ENCODE measurements at places on chromosomes 3 and 15. TPM values are rescaled to one million over a fixed set of nuclear protein-coding genes. Genes with fewer than 3 reads are reported as not detected.
A peak's percentile ranks its signal among the peaks of the same experiment; 100 is the strongest.

GRCh38 chr3:40873934-40874699, 325.2 kb upstream of the CTNNB1 start:
- no peaks in the 10 kb centered on the region for H3K27me3 ChIP-seq
- DNase-seq, result no peak
- no peaks in the 10 kb centered on the region for H3K36me3 ChIP-seq
- H3K4me1 ChIP-seq, result peaks cover 9% of the 10 kb centered on the region

DNA sequence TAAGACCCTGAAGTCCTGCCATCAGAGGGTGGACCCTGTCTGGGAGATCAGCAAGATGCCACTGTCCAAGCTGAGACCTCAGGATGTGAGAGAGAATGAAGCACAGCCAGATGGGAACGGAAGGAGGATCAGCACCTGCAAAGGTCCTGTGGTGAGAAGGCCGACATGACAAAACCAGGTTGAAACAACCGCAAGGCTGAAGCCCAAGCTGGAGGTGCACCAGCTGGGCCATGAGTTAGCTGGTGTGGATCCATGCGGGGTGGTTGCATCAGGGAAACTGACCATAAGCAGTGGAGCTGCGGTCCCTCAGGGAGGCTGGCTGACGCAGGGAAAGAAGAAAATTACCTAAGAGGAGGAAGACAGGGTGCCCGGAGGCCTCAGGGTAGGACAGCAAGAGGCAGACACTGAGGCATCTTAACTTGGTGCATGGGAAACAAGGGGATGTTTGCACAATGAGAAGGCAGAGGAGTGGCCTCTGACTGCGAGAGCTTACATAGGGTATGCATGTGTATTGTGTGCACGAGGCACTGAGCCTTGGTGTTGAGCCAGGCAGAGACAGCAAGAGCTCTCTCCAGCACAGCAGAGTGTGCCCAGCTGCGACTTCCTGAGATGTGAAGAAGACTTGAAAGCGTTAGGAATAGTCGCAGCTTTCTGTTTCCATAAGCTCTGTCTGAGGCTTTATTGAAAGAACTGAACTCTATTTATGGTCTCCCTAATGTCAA, 497.7 kb downstream of the OCA2 start:
- no peaks in the 10 kb centered on the region for H3K27me3 ChIP-seq
- H3K27ac ChIP-seq, result no peak overlapping the region
- H3K4me3 ChIP-seq, result no peak overlapping the region

KLF15 gene
- total RNA-seq, result 6.3 TPM

RPL32 gene
- total RNA-seq, result 536 TPM

GRCh38 chr3:164683489-164683888, 394.8 kb downstream of the SI start:
- no peaks in the 10 kb centered on the region for H3K36me3 ChIP-seq
- H3K4me3 ChIP-seq, result no peak overlapping the region
- H3K27me3 ChIP-seq, result no peaks in the 10 kb centered on the region

GRCh38 chr15:97875025-97875512, 85.4 kb upstream of the ARRDC4 start:
- peak overlapping the region; percentile 21 for H3K4me3 ChIP-seq
- DNase-seq, result no peak
- H3K27ac ChIP-seq, result no peak overlapping the region
- H3K36me3 ChIP-seq, result no peaks in the 10 kb centered on the region
- H3K4me1 ChIP-seq, result peaks cover 5% of the 10 kb centered on the region

CACNA1D gene
- 29.1 TPM for total RNA-seq

GRCh38 chr15:41394924-41395323, 7.4 kb downstream of the NDUFAF1 start:
- H3K4me1 ChIP-seq, result no peaks in the 10 kb centered on the region
- H3K36me3 ChIP-seq, result no peaks in the 10 kb centered on the region
- no peaks in the 10 kb centered on the region for H3K27me3 ChIP-seq
- H3K27ac ChIP-seq, result no peak overlapping the region
- no peak overlapping the region for H3K4me3 ChIP-seq

- DNase-seq, result peak; percentile 51
- H3K4me1 ChIP-seq, result peaks cover 26% of the 10 kb centered on the region
- H3K36me3 ChIP-seq, result peaks cover 8% of the 10 kb centered on the region
- no peaks in the 10 kb centered on the region for H3K27me3 ChIP-seq
- H3K27ac ChIP-seq, result peak overlapping the region; percentile 76
These were observed 60.3 kb downstream of the RGMA start for GRCh38 chr15:93028632-93029213.

- H3K4me3 ChIP-seq, result no peak overlapping the region
- H3K27ac ChIP-seq, result no peak overlapping the region
- no peaks in the 10 kb centered on the region for H3K27me3 ChIP-seq
- no peaks in the 10 kb centered on the region for H3K36me3 ChIP-seq
- no peak for DNase-seq
- H3K4me1 ChIP-seq, result no peaks in the 10 kb centered on the region
These were observed 96.9 kb downstream of the RFX7 start for GRCh38 chr15:56146756-56147155.

DNA sequence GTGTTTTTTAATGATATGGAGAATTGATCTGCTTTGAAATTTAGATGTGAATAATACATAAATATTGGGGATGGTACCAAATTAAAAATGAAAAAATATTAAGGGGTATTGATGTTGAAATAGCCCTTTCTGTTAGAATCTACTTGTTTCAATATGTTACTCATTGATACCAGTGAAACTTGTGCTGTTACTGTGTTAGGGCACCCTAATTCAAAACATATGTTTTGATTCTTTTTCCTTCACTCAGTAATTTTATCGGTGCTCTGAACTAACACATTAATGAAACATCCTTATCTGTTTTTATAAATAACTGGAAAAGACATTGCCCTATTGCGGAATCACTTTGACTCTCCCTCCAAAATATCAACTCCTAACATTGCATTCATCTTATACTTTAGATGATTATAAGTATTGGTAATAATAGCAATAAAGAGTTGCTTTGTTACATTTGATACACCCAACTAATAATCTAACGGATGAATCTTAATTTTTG, 52.0 kb upstream of the CCNB2 start:
- H3K4me3 ChIP-seq, result no peak overlapping the region
- no peaks in the 10 kb centered on the region for H3K36me3 ChIP-seq
- no peaks in the 10 kb centered on the region for H3K27me3 ChIP-seq
- H3K27ac ChIP-seq, result no peak overlapping the region
- DNase-seq, result no peak

GOLGA8T gene
- total RNA-seq, result not detected

PEAK1 gene
- total RNA-seq, result 51.1 TPM

DNA sequence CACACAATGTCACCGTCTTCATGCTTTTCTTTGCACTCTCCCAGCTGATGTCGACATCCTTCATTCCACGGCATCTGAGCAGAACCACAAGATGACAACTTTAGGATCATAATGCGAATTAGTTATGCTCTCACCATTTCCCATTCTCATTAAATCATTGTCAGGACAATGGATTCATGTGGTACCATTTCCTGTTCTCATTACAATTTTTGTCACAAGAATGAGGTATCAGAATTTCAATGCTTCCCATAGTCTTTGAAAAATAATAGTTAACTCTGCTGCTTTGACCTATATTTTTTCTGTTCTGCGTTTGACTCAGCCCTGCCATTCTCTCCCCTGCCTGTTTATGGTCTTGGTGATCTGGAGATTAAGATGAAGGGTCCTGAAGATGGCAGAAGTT, 175.7 kb upstream of the MDFIC2 start:
- H3K27ac ChIP-seq, result no peak overlapping the region
- H3K36me3 ChIP-seq, result no peaks in the 10 kb centered on the region
- H3K4me1 ChIP-seq, result no peaks in the 10 kb centered on the region
- no peaks in the 10 kb centered on the region for H3K27me3 ChIP-seq

GRCh38 chr15:71133747-71134472, 18.6 kb downstream of the THSD4 start:
- H3K4me3 ChIP-seq, result no peak overlapping the region
- H3K36me3 ChIP-seq, result no peaks in the 10 kb centered on the region
- no peak overlapping the region for H3K27ac ChIP-seq
- H3K4me1 ChIP-seq, result no peaks in the 10 kb centered on the region

DNA sequence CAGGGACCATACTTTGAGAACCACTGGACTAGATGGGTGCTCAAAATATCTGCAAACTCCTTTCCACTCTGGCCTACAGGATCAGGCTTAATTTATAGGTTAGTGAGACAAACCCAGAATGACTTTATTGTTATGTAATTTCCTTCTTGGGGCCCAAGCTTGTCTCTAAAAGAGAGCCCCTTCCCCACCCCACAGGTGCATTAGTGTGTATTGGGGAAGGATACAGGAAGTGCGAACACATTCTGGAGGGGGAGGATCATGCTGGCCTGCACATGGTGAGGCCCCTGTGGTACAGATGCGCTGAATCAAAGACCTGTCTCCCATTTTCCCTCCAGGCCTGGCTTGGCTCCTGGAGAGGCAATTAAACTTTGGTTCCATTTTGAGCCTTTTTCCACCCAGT, 273.0 kb upstream of the LRTM1 start:
- no peak overlapping the region for H3K27ac ChIP-seq
- no peaks in the 10 kb centered on the region for H3K36me3 ChIP-seq
- H3K27me3 ChIP-seq, result no peaks in the 10 kb centered on the region

NTRK3 gene
- 1.1 TPM for total RNA-seq

GRCh38 chr3:3064297-3064696, 45.9 kb downstream of the IL5RA start:
- no peak for DNase-seq
- no peaks in the 10 kb centered on the region for H3K4me1 ChIP-seq
- no peaks in the 10 kb centered on the region for H3K36me3 ChIP-seq
- no peak overlapping the region for H3K4me3 ChIP-seq
- no peak overlapping the region for H3K27ac ChIP-seq

DNA sequence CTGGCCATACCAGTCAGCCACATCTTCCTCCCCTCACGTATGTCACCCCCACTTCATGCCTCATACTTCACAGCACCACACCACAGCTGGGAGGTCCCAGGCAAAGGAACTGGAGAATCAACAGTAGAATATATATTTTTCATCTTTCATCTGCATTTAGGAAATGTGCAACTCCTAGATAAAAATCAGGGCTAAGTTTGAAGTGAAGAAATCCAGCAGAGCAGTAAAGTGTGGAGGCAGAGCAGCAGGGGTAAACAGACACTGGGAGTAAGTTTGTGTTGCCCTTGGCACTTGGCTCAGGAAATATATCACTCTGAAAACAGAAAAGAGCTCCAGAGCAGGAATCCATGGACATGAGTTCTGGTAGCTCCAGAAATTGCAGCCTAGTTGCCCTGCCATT, 2.8 kb upstream of the HERC1 start:
- DNase-seq, result no peak
- no peak overlapping the region for H3K27ac ChIP-seq
- peaks cover 23% of the 10 kb centered on the region for H3K4me1 ChIP-seq

DNA sequence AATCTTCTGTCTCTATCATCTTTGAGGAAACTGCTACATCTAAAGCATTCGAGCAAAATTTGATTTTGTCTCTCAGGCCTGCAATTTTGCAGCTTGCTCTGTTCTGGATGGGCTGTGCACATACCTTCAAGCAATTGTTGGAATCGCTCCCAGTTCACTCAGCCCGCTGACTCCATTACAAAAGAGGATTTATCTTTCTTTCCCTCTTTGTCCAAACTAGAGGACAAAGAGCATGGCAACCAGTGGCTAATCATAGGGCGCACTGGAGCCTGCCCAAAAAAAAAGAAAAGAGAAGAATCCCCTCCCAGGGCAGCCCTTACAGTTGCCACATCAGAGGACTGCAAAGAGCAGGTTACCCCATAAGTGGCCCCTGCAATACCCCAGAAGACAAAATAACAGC, 49.0 kb upstream of the DUT start:
- H3K36me3 ChIP-seq, result no peaks in the 10 kb centered on the region
- DNase-seq, result no peak
- peaks cover 4% of the 10 kb centered on the region for H3K4me1 ChIP-seq
- H3K27me3 ChIP-seq, result no peaks in the 10 kb centered on the region

Data from transverse colon (tissue), 4 donors.